NCI-H526 treated with DMSO at 0.1 percent for 48 hours (cell line): ENCODE measurements at places on chromosomes 5 and 9.

DNA sequence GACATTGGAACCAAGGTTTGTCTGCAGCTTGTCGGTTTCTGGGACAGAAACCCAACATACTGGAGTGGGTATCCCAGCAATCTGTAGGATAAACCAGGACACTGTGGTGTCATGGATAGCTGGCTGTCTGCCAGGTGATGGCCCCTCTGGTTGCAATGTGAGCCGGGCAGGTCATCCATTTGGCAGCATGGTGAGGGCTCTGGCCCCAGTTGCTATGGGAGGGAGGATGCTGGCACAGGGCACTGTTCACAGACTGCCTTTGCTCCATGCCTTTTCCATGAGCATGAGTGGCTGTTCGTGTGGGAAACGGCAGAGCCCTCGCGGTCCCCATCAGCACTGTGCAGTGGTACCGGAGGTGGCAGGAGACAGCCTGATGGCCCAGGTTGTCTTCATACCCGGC is 6.4 kb downstream of the S1PR3 start:
- no peak for DNase-seq

DNA sequence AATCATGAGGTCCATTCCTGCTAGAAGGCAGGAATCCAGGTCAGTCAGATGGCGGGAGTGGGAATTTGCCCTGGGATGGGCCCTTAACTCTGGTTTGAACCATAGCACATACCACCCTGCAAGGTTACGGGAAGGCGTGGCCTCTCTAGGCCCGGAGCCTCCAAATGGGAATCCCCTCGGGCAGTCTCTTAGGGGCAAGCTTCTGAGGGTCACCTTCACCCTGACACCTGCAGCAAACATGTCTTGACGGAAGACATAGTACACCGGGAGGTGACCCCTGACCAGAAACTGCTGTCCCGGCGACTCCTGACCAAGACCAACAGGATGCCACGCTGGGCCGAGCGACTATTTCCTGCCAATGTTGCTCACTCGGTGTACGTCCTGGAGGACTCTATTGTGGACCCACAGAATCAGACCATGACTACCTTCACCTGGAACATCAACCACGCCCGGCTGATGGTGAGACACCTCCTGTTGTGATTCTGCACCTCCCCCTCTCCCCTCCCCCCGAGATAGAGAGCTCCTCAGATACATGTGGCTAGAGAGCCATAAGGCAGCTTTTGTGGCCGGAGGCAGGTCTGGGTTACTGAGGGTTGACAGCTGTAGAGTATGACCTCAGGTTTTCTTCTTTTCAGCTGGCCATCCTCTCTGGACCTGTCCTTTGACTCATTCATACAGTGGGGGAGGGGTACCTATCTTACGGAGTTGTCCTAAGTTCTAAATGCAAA is 957 bp downstream of the PRELID1 start:
- no peak for DNase-seq

DNA sequence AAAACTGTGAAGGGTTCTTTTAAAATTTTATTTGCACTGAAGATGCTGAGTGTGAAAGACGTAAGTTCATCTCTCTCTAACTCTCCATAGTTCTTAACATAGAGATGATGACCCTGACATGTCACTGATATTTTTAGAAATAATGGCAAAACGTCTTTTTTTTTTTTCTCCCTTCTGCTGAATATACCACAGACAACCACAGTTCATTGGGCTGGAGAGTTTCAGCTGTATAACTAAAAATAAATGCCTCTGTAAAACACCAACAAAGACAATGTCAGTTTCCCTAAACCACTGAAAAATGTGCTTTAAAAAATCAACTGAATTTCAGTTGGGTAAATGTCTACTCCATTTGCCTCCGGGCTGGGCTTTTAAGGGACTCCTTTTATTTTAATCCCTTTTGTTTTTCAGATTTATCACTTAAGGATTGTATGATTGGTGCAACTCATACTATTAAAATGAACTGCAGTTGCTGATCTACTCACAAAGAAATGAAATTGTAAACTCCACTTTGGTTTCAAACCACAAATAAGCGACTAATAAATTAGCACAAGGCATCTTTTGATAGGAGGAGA is 830.9 kb upstream of the WWC1 start:
- no peak for DNase-seq

- DNase-seq: no peak
These were observed 34.5 kb downstream of the C9orf57 start for GRCh38 chr9:72025906-72026305.

- DNase-seq: no peak
These were observed 1365.7 kb upstream of the C9orf72 start for GRCh38 chr9:28938981-28939380.

DNA sequence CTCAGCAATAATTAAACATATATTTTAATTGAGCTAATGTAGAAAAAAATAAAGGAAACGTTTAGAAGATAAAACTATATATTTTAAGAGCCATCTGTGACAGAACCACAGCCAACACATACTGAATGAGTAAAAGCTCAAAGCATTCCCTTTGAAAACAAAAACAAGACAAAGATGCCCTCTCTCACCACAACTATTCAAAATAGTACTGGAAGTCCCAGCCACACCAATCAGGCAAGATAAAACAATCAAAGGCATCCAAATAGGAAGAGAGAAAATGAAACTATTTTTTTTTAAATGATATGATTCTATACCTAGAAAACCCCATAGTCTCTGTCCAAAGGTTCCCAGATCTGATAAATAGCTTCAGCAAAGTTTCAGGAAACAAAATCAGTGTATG is 262.0 kb downstream of the HTR1A start:
- DNase-seq: no peak
